ENCODE measurements at places on chromosomes 7 and 10.

- DNase-seq: no peak
Measured at GRCh38 chr10:61164458-61165160, 220.6 kb upstream of the RHOBTB1 start.

GRCh38 chr10:14111208-14111607 is 219.5 kb downstream of the FRMD4A start:
- no peak for DNase-seq

- DNase-seq: no peak
Measured at GRCh38 chr10:88466786-88467185, 116.3 kb downstream of the RNLS start.

DNA sequence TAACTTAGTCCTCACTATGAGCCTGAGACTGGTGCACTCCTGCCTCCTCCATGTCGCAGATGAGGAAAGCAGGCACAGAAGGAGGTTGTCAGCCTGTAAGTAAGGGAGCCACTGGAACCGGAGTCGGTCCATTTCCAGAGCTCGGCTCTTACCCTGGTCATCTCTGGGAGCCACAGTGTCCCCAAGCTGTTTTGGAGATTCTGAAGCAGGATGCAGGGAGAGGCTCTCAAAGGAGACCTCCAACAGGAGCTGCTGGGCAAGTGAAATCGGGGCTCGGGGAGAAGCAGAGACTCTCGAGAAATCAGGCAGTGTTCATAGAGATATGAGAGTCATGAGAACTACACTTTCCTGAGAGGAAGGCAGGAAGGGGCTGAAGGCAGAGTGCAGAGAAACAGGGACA is 39.0 kb downstream of the VSTM4 start:
- DNase-seq: no peak

DNA sequence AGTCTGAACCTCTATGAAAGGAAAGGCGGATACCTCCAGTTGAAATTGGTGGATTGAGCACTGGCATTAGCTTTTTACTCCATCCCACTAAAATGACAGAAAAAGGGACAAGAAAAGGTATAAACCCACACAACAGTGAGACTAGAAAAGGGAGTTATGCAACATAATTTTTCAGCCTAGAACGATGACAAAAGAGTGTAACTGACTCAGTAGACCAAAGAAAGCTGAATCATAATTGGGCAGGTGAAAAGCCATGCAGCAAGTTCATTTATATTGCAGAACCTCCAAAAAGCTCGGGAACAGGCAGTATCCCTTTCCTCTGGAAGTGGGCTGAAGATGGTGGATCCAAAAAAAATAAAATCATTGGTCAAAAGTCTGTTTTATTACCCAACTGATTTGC is 30.5 kb upstream of the ZCCHC24 start:
- no peak for DNase-seq

DNA sequence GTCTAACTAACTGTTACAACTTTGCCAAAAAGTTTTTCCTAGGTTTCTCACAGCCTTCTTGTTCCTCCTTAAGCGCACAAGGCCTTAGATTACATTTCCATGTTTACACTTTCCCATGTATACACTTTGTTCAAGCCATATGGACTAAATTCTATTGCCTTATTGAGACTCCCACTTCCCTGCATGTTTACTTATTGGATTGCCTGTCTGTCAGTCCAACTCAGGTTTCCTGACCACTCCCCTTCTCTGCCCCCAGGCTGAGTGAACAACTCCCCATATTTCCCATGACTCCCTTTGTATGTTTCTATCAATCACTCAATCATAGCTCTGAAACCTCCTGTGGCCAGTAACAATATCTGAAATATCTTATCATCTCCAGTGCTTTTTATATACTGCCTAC is 43.0 kb downstream of the SLC25A40 start:
- DNase-seq: no peak

GRCh38 chr7:92657391-92657790 is 67.2 kb upstream of the FAM133B start:
- no peak for DNase-seq

- no peak for DNase-seq
Measured at GRCh38 chr7:34761627-34762026, 103.6 kb downstream of the NPSR1 start.

DNA sequence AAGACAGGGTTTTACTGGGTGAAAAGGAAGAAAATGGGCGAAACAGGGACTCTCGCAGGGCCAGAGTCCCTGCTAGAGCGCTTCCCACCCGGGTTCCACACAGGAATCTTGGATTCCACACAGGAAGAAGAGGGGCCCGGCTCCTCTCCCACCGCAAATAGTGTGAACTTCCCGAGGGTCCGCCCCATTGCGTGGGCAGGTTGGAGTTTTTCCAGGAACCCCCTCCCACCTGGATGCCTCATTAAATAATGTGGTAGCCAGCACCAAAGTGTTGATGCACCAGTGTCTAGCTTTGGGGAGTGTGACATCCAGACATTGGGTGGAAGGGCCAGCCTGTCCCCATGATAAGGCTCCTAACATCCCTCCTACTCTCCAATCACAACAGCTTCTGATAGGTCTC is 330.3 kb upstream of the ZNF32 start:
- no peak for DNase-seq

GRCh38 chr10:35731828-35732227 is 89.7 kb upstream of the FZD8 start:
- no peak for DNase-seq

All from AG04449 (cell line).